ENCODE measurements at places on chromosomes 5 and 9. TPM values are rescaled to one million over a fixed set of nuclear protein-coding genes. Genes with fewer than 3 reads are reported as not detected.

The C9 gene
- not detected for total RNA-seq

The CYLC2 gene
- not detected for total RNA-seq

DNA sequence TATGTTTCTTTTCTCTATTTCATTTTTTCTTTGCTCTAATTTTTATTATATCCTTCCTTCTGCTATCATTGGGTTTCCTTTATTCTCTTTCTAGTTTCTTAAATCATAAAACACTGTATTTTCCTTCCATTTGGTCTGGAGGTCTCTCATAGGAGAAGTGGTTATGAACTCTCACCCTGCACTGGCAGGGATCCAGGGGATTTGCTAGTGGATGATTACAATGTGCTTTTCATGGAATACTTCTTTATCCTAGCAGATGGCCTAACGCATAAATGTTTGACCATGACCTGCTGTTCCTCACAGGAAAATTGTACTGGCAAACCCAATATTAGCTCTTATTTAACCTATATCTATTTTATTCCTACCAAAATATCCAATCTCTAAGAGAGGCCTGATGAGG is 31.5 kb upstream of the SGCD start:
- no peaks in the 10 kb centered on the region for H3K4me1 ChIP-seq
- H3K36me3 ChIP-seq, result no peaks in the 10 kb centered on the region
- no peak for DNase-seq
- no peak overlapping the region for H3K4me3 ChIP-seq
- no peak overlapping the region for H3K27ac ChIP-seq

GRCh38 chr5:138402640-138403039 is 36.2 kb upstream of the REEP2 start:
- peaks cover 4% of the 10 kb centered on the region for H3K4me1 ChIP-seq
- H3K4me3 ChIP-seq, result no peak overlapping the region
- no peak overlapping the region for H3K27ac ChIP-seq
- H3K27me3 ChIP-seq, result no peaks in the 10 kb centered on the region
- DNase-seq, result no peak

- DNase-seq, result no peak
- H3K4me1 ChIP-seq, result no peaks in the 10 kb centered on the region
- peaks cover 12% of the 10 kb centered on the region for H3K27me3 ChIP-seq
- peaks cover 7% of the 10 kb centered on the region for H3K36me3 ChIP-seq
- no peak overlapping the region for H3K4me3 ChIP-seq
Observed at GRCh38 chr9:122376796-122377195, 6.0 kb downstream of the PTGS1 start.

DNA sequence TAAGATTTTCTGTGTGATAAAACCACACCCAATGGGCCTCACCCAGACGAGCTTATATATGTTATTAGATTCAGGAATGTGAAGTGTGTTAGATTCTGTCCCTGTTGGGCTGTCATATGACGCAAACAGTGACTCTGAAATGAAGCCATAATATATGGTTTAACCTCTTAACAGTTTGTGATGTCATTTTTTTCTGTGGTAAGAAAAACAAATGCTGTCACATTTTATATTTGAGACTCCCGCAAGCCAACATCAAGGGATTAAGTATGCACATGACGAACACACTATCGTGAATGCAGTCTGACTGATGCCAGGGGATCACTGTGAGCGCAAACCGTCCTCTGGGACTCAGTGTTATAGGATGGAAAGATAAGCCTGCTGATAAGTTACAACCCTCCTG is 321.7 kb downstream of the SH3GL2 start:
- no peaks in the 10 kb centered on the region for H3K4me1 ChIP-seq
- no peaks in the 10 kb centered on the region for H3K27me3 ChIP-seq
- no peaks in the 10 kb centered on the region for H3K36me3 ChIP-seq
- no peak for DNase-seq
- H3K27ac ChIP-seq, result no peak overlapping the region
- H3K4me3 ChIP-seq, result no peak overlapping the region

All from natural killer cell treated with Interleukin-12 subunit alpha and Interleukin-12 subunit beta and Interleukin-15 and Interleukin-18, amount 100 ng/mL, for 72 hours (primary cell).